NCI-H226 (cell line): ENCODE measurements at places on chromosomes 13 and 19.

DNA sequence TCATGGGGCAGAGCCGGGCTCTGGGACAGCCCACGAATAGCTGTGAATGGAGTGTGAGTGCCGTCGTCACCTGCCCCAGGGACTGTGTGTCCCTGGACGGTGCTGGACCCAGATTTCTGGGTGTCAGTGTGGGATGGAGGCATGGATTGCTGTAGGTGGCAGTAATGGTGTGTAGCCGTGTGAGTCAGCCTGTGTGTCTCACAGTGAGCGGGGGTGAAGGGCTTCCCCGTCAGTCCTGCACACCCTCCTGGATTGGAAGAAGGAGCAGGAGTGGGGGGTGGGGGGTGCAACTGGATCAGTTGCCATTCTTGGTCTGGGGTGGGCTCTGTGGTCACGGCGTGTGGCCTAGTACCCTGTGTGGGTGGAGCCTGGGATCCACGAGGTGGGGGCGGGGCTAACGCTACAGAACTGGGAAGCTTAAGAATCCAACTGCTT is 6.5 kb upstream of the LTBP4 start:
- DNase-seq = peak; percentile 49

DNA sequence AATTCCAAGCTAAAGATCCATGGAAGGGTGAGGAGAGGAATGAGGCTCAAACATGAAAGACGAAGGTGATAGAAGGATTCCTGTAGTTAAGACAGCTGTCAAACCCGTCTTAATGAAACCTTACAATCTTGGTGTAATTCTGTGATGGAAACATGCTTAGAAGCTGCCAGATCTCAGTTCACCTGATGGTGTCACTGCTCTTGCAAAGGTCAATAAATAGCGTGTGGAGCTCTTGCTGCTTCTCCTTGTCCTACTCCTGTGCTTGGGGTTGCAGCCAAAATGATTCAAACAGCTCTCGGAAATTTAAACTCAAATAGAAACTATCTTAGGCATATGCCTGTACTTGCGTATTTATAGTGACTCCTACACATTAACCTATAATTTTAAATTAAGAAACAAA is 1705.0 kb downstream of the OLFM4 start:
- DNase-seq = no peak

- no peak for DNase-seq
These were observed 20.5 kb downstream of the ATP4B start for GRCh38 chr13:113637262-113638160.

- no peak for DNase-seq
These were observed 692 bp downstream of the CYP4F2 start for GRCh38 chr19:15897026-15897737.

DNA sequence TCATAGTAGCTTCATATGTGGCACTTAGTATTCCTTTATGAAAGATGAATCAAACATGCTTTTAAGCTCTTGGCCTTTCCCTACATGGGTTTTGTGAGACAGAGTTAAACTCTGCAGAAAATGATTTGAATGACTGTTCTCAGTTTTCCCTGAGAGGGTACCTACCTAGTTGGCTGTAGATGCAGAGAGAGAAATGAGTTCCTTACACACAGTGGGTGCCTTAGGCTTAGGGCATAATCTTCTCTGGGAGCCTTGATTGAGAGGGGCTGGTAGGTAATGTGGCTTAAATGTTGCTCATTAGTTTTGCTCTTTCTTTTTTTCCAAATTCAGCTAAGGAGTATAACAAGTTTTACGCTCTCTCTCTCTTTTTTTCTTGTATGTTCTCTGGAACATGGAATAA is 3.0 kb downstream of the URI1 start:
- no peak for DNase-seq

GRCh38 chr19:49920624-49921363 is 8.2 kb upstream of the ATF5 start:
- no peak for DNase-seq

DNA sequence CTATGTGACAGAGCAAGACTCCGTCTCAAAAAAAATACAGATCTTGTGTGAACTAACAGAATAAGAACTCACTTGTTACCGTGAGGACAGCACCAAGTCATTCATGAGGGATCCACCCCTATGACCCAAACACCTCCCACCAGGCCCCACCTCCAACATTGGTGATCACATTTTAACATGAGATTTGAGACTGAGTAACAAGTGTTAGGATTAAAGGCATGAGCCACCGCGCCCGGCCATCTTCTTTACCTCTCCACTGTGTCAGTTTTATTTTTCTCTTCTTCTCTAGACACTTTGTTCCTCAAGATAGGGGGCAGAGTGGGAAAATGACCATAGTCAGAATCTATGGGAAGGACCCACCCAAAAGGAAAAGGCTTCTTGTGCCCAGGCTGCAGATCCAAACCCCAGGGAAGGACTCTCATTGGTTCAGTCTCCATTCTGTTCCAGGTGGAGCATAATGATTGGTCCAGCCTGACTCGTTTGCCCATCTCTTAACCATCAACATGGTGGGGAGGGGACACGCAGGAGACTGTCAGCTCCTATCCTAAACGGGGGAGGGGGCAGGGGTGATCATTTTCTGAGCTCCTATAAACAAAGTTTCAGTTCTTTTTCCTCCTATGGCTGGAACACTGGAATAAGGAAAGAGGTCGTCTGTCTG is 1.3 kb upstream of the CALM3 start:
- DNase-seq = no peak

DNA sequence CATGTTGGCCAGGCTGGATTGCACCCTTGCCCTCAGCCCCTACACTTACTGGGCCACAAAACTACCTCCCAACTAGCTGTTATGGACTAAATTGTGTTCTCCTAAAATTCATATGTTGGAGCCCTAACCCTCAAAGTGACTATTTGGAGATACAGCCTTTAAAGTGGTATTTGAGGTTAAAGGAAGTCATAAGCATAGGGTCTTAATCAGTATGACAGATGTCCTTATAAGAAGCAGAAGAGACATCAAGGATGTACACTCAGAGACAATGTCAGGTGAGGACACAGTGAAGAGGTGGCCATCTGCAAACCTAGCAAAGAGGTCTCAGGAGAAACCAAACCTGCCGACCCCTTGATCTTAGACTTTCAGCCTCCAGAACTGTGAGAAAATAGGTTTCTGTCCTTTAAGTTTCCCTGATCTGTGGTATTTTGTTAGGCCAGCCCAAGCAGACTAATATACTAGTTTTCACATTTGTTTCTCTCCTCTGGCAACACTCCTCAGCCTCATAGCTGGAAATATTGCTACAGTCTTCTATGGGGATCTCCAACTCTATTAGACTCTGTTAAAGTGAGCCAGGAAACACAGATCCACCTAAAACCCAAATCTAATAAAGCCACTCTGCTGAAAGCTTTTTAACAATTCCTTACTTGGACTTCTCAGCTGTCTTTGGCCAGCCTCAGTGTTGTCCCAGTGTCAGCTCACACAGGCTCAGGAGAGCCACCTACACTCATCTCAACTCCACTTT is 256.5 kb downstream of the TBC1D4 start:
- DNase-seq = no peak

DNA sequence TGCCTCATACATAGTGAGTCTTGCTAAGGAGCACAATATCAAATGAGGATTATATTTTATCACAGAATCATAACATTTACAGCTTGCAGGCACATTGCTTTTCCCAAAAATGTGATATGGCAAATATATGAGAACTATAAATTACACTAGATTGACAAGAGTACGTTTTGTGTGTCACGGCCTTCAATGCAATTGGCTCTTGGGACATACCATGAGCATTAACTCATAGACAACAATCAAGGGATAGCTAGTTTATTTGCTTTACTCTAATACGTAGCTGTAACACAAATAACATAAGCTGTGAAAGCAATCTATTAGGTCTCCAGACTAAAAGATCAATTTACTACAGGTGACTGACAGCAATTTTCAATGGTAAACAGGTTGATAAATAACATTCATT is 17.8 kb downstream of the LHFPL6 start:
- no peak for DNase-seq

- no peak for DNase-seq
These were observed 13.0 kb downstream of the CYP2S1 start for GRCh38 chr19:41205995-41206394.

DNA sequence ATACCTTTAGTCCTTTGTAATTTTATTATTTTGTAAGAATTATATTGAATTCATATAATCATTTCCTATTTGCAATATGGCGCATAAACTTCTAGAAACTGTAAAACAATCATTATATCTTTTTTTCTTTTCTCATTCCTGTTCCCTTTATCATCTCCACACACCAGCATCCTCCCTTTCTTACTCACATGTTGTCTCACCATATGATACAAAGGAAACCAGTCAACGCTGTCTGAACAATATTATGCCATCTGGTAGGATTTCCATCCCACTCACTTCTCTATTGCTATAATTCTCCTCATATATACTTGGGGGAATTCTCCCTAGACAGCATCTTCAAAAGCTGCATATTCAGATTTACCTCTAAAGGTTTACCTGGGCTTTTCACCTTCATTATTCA is 389.8 kb downstream of the NDFIP2 start:
- DNase-seq = peak; percentile 36

DNA sequence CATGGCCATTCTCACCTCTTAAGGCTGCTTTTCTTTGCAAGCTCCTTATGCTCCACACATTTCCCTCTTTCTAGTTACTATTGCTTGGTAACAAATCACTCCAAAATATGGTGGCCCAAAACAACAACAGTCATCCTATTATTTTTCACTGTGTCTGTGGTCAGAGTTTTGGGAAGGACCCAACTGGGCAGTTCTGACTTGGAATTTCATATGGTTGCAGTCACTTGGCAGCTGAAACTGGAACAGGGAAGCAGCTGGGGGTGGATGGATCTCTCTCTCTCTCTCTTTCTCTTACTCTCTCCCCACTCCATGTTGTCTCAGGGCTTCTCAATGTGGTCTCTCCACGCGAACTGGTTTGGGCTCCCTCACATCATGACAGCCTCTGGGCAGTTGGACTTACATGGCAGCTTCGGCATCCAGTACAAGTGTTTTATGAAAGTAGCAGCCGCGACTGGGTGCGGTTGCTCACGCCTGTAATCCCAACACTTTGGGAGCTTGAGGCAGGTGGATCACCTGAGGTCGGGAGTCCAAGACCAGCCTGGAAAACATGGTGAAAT is 39.6 kb downstream of the NUMBL start:
- DNase-seq = no peak

- DNase-seq = no peak
These were observed 15.7 kb downstream of the NOSIP start for GRCh38 chr19:49564616-49565045.

- no peak for DNase-seq
These were observed 95.5 kb upstream of the RNF113B start for GRCh38 chr13:98272549-98272948.

- no peak for DNase-seq
These were observed 4.2 kb upstream of the ICAM1 start for GRCh38 chr19:10266706-10267105.

GRCh38 chr13:87712012-87712411 is 40.8 kb downstream of the SLITRK5 start:
- no peak for DNase-seq

- DNase-seq = no peak
These were observed 76.3 kb downstream of the ZNF429 start for GRCh38 chr19:21581646-21582240.

GRCh38 chr13:78020861-78021260 is 102.2 kb upstream of the EDNRB start:
- DNase-seq = no peak

DNA sequence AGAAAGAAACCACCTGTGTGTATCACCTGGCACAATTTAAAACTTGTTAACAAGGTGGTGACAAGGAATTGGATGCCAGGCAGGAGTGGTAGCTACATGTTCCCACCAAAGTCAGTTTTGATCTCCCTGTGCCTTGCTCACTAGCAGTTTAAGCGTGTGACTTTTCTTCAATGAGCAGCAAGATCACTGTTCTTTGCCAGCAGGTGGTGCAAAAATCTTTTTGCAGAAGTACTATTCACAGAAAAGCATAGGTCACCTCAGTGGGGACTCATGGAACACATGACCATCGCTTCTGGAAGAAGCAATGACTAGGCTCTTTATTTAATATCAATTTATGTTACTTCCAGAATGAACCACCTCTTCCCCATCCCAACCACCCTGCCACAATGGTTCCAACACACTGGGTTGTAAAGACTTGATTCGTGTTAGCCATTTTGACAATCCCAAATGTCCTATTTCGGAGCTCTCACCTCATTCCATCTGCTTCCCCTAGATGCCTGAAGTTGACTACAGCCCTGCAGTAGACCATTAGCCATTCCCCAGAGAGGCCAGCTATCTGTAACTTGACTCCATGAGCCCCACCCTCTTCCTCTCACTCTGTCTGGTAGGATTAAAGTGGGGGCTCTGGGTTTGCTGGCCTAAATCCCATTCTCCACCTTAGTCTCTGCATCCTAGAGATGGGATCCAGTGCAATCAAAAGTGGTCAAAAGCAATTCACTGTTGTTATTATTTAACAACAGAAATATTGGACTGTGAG is 59.1 kb upstream of the TNFRSF19 start:
- no peak for DNase-seq

- no peak for DNase-seq
These were observed 18.6 kb upstream of the LMTK3 start for GRCh38 chr19:48530066-48530720.

DNA sequence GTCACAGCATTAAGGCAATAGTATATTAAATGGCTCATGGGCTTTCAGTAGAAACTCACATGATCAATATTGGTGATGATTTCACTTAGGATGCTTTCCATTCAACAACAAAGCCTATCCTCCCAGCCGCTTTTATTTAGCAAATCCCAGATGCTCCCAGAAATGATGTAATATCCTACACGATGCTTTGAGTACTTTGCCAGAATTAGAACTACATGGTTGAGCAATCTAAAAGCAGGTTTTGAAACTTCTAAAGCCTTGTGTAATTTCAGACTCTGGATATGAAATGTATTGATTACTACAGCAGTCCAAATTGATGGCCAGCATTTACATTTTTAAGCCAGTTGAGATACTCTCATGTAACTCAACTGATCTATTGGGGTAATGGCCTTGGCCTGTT is 13.6 kb downstream of the DLEU7 start:
- no peak for DNase-seq

DNA sequence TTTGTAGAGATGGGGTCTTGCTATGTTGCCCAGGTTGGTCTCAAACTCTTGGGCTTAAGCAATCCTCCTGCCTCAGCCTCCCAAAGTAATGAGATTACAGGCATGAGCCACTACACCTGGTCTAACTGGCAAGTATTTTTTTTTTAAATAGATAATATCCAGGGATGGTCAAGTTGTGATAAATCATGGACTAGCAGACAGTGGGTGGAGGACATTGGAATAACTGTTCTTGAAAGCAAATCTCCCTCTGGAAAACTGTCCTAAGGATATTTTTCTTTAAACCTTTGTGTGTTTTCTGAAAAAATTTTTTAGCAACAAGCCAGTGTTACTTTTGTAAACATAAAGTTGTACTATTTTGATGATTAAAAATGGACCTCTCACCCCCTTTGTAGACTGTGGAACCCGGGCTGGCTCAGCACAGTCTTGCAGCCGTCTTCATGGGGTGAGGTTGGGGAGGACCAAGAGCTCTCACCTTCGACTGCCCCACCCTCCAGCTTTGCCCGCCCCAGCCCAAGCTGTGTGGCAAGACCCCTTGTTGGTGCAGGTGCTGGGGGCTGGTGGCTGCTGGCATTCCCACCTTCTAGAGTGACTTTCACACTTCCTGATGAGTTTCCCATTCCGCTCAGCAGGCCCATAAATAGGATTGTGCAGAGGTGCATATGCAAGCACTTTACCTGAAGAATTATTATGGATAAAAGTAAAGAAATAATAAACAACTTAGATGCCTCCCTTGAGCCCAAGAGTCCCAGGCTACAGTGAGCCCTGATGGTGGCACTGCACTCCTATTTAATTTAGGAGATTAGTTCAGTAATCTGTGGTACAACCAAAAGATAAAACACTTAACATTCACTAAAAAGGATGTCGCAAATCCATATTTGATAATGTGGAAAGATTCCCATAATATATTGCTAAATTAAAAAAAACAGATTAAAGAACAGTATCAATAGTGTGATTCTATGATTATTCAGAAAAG is 107.3 kb downstream of the GADD45B start:
- no peak for DNase-seq
